Fibroblast of upper back skin (primary cell): ENCODE measurements at places on chromosomes 12 and 14.

- peak; percentile 40 for DNase-seq
These were observed 143.0 kb downstream of the TMTC1 start for GRCh38 chr12:29640589-29641345.

GRCh38 chr12:39440101-39440500, 2.8 kb downstream of the KIF21A start:
- no peak for DNase-seq

GRCh38 chr14:32720927-32721326, 217.8 kb upstream of the NPAS3 start:
- peak; percentile 82 for DNase-seq

DNA sequence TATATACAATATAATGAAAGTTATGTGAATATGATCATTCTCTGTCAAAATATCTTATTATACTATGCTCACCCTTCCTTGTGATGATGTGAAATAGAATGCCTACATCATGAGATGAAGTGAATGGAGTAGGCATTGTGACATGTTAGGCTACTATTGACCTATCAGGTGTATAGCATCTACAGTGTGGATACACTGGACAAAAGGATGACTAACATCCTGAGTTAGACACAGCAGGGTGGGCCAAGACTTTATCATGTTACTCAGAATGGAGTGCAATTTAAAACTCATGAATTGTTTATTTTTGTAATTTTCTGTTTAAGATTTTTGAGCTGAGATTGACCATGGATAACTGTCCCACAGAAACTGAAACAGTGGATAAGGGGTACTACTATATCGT, 53.4 kb upstream of the NAV3 start:
- no peak for DNase-seq

- DNase-seq, result no peak
These were observed 835 bp downstream of the FGD4 start for GRCh38 chr12:32400114-32400672.

DNA sequence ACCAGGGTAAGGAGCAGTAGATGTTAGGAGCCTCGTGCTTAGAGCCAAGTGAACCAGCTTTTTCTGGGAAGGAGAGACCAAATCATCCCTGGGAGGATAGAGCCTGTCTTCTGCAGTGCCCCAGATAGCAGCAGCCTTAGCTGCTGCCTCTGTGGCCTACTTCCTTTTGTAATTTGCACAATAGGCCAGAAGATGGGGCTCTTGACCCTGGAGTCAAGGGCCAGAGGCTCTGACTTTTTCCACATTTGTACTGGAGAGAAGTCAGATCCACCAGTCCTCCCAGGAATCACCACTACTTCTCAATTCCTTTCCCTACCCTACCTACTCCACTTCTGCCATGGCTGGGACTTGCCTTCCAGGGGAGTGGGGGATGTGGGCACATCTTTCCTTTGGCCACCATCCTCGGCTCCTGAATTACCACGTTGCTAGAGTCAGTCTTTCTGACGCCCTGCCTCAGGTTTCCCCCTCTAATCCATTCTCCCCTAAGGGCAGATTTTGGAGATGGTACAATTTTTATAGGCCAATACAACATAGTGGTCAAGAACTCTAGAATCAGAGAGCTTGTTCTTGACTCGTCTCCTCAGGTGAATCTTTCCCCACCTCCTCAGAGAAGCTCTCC, 3.3 kb upstream of the SLC4A8 start:
- DNase-seq, result peak; percentile 76

GRCh38 chr14:54730156-54730961, 163.4 kb downstream of the SAMD4A start:
- peak; percentile 93 for DNase-seq

DNA sequence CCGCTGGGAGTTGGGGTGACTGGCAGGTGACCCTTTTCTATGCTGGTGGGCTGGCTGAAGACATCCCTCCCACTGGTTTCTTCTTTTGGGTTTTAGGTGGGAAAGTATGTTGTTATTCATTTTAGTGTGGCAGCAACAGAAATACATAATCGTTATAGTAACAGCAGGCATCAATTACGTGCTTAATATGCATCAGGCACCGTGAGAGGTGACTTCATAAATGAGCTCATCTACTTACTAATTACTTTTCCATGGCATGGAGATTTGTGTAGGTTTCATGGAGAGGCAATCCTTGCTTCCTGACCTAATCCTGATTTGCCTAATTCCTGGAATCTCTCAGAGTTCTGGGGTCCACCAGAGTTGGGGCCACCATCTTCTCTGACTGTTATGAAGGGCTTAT, 13.4 kb upstream of the CELA1 start:
- no peak for DNase-seq

DNA sequence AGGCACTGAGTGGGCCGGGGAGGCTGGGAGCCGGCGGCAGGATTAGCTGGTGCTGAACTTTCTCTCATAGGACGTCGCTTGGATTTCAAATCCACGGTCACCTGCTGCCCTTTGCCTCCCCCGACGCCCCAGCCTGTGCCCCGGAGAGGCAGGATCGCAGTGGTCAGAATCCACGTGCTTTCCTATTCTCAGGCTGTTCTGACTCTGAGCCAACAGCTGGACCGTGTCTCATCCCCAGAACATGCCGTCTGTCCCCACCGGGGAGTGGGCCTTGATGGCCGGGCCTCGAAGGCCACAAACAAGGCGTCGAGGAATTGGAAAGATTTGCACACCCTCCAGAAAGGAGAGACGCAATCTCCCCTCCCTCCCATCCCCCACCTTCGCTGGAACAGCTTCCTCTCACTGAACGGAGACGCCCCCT, 18.5 kb upstream of the MLXIP start:
- no peak for DNase-seq

- DNase-seq, result no peak
These were observed 139.8 kb upstream of the SRRM4 start for GRCh38 chr12:118841588-118841987.

GRCh38 chr14:66311990-66312389, 174.2 kb upstream of the CCDC196 start:
- DNase-seq, result no peak

- DNase-seq, result peak; percentile 51
These were observed 117.2 kb downstream of the CACNA1C start for GRCh38 chr12:2169940-2170339.

DNA sequence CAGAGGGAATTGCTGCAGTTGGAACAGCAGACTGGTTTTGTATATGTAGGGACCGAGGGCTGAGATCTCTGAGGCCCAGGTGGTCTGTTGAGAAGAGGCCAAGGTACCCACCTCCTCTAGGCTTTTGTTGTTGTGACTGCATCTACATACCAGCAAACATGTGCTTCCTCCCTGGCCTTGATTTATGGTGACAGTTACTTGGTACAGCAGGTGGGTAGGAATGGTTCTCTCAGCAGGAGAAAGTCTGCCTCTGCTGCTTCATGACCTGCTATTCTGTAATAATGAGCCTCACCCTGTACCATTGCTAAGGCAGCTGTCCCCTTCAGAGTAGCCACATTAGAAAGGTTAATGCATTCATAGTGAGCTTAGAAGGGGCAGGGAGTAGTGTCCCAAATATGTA, 196.7 kb upstream of the PELI2 start:
- DNase-seq, result no peak

GRCh38 chr12:118292836-118293235, 79.9 kb downstream of the TAOK3 start:
- DNase-seq, result no peak

DNA sequence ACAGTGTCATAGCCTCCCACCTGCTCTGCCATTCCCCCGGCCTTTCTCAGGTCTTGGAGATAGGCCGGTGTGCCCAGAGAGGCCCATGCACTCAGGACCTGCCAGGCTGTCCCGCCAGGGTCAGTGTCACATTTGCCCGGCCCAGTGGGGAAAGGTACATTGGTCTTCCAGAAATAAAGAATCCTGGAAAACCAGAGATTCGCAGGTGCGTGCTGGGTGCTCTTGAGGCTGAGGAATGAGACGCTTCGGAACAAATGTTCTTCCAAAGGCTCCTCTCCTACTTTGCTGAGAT, 205.8 kb upstream of the RTL1 start:
- no peak for DNase-seq

DNA sequence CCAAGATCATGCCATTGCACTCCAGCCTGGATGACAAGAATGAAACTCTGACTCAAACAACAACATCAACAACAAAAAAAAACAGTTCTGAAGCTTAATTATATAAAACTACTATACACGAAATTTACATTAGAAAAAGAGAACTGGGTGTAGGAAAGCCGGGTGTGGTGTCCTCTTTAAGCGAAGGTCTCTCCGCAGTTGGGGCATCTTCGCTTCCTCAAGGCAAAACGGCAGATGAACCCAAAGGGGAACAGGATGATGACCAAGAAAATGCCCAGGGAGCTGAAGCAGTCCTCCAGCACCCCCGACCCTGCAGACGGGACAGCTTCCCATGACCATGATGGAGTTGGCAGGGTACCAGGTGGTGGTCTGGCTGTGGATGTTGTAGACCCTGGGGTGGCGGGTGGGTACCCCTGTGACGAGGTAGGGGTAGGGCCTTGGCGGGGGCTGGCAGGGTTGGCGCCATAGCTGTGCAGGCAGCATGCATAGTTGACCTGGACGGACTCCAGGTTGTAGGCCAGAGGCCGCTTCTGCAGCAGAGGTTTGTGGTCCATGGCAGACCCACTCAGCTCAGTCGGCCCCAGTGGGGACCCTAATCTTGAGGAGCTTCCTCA, 18.2 kb upstream of the BCAT1 start:
- no peak for DNase-seq

DNA sequence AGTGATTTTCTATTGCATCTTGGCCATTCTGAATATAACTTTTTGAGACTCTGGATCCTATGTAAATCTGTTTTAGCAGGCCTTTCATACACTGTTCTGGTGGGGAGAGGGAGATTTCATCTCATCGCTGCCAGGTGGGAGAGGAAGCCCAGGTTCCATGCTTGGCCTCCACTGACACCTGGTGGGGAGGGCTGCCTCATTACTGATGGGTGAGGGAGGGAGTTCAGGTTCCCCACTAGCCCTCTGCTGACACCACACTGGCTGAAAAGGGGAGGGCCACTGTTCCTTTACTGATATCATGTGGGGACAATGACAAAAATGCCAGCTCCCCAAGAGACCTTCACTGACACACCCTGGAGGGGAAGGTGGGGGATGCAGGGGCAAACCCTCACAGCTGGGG, 2.4 kb upstream of the GALNT8 start:
- no peak for DNase-seq

DNA sequence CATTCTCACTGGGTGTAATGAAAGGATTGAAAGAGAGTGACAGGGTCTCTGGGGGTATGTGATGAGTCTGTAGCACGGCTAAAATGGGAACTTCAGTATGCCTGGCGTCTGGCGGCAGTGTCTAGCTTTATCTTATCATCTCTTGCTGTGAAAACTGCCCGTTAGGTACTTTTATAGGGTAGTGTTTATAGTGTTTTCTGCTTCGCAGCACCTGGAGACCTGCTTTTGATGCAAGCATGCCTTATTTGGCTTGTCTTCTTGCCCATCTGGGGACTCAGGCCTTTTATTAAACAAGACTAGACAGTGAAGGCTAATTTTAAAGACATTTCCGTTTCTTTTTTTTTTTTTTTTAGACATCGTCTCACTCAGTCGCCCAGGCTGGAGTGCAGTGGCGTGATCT, 36.3 kb upstream of the ALDH2 start:
- DNase-seq, result no peak

- DNase-seq, result no peak
These were observed 70.0 kb upstream of the BMP4 start for GRCh38 chr14:54026671-54027070.

GRCh38 chr12:10067942-10068341, 30.8 kb downstream of the CLEC1A start:
- DNase-seq, result no peak

GRCh38 chr12:53344824-53345485, 8.8 kb upstream of the SP7 start:
- DNase-seq, result peak; percentile 80

DNA sequence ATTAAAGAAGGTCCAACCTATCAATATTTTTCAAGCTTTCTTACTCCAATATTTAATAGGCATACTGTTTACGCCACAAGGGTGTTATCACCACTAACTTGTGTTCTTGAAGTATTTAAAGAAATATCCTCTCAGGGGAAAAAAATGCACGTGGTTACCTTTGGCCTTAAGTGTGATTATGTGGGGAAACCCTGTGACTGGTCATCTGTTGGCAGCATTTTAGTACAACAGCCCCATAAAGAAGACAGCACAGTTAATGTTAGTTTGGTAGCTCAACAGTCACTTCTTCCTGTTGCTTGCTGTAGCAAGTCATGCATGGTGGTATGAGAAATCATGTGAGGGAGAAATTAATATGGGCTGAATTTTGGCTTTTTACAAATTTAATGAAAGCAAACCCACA, 1021.5 kb upstream of the TMEM132C start:
- peak; percentile 24 for DNase-seq

DNA sequence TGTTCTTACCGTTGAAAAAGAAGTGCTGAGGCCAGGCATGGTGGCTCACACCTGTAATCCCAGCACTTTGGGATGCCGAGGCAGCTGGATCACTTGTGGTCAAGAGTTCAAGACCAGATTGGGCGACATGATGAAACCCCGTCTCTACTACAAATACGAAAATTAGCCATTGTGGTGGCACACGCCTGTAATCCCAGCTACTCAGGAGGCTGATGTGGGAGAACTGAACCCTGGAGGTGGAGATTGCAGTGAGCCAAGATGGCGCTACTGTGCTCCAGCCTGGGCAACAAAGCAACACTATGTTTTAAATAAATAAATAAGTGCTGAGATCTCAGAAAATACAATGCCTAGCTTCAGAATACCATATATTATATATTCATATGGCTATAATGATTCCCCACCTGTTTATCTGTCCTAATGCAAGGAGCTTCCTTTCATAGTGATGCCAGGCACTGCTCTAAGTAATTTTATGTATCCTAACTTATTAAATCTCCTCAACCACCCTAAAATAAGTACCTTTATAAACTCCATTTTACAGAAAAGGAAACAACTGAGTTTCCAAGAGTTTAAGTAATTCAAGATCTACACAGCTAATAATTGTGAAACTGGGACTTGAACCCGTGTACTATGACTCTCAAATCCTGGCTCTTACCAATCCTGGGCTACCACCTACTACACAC, 7.3 kb downstream of the PHLDA1 start:
- DNase-seq, result no peak

DNA sequence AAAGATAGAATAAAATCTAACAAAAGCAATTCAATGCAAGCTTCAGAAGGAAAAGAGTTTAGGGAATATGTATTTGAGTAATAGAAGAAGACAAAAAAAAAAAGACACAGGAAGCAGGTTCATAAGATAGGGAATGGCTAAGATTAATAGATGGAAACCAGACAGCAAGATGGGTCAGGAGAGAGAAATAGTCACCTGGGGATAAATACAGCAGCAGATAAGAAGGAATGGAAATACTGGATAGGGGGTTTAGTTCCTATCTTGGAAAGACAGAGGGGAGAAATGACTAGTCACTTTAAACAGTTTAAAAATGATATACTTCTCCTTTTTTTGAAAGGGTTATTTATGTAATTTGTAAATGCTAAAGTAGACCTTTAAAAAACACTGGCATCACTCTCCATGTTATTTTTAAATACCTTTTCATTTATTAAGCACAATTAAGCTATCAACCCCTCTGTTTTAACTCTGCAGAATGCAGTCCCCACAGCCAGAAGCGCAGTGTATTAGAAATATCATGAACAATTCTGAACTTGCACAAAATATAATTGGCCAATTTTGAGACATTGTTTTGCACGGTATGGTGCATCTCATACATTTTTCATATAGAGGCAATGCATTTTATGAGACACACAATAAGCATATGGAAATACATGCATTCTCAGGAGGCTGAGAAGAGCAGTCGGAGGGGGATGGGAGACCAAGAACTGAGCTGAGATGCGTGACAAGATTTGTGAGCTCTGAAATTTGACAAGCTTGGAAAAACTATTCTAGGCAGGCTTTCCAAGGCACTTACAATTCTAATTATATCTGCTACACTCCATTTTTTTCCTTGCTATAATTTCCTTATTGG, 303.4 kb upstream of the PRICKLE1 start:
- DNase-seq, result no peak

GRCh38 chr14:68137704-68138619, 318.4 kb downstream of the RAD51B start:
- peak; percentile 93 for DNase-seq
